Stimulated activated CD8-positive, alpha-beta memory T cell treated with anti-CD3 and anti-CD28 coated beads, Interleukin-2, amount 100 ng/mL, for 1 hour (primary cell): ENCODE measurements at places on chromosomes 7 and 10.

- DNase-seq: no peak
Observed at GRCh38 chr7:100957832-100958421, 8.6 kb downstream of the MUC3A start.

DNA sequence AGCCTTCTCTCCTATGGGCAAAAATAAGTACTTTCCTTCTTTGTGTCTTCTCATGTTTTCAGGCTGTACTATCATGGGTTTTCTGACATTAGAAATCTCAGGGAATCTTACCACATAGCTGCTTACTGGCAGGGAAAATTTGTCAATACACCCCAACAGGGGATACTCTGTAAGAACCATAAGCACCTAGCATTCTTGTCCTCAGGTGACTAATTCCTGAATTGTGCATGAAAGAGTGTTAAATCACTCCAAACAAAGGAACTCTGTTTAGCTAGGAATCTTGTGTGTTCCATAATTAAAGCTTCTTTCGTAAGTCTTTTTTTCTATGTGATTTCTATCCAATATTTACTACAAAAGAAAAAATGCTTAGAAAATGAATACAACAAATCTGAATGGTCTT is 206.7 kb upstream of the POT1 start:
- DNase-seq: no peak

- DNase-seq: no peak
Observed at GRCh38 chr10:108691126-108691525, 1232.2 kb downstream of the XPNPEP1 start.

DNA sequence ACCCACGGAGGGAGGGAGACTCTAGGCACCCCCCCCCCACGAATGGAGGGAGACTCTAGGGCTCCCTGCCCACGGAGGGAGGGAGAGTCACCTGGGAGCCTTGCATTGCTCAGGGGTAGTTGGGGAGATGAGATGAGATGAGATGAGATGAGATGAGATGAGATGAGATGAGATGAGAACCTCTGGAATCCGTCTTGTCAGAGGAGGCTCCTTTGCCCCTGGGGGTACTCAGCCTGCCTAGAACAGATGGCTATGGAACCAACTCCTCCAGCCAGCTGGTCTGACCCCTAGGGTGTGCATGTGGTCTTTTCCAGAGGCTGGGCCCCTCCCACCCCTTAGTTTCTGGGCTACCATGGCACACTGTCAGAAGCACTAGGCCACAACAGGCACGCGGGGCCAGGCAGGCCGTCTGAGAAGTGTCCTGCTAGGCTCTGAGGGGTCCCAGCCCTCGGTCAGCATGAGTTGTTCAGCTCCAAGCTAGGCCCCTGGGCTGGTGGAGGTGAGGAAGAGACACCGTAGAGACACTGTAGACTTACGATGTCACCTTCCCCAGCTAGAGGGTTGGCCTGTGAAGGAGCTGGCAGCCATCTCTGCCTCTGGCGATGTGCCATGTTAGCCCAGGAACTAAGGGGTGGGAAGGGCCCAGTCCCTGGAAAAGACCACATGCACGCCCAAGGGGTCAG is 8.8 kb downstream of the TSPAN15 start:
- no peak for DNase-seq

DNA sequence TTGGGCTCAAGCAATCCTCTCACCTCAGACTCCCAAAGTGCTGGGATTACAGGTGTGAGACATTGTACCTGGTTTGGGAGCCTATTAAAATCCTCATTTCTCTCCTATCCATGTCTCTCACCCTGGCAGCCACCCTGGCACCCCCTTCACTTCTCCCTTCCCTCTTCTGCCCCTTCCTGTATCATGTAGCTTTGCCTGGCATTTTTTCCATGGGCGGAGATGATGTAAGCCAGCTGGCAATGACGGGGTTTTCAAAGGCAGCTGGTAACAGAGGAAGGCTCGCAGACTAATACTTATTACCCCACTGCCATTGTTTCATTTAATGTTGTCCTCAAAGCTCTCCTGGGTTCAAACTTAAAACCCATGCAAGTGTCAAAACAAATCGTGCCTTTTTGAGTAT is 61.9 kb downstream of the RGS10 start:
- no peak for DNase-seq

DNA sequence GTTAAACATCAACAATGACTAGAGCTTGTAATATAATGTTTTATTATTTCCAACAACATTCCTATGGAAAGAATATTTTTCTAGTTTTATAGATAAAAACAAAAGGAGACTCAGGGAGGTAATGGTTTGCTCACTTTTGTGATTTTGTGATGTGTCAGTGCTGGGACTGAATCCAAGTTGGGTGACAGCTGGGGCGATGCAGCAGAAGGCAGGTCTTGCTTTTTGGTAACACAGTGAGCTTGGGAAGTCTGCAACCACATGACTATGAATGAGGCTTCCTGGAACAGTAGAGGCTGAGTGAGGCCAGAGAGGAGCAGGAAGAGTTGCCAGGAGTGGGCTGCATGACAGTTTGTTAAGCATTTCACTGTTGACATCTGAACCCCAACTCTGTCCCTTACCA is 4.9 kb upstream of the YKT6 start:
- no peak for DNase-seq

DNA sequence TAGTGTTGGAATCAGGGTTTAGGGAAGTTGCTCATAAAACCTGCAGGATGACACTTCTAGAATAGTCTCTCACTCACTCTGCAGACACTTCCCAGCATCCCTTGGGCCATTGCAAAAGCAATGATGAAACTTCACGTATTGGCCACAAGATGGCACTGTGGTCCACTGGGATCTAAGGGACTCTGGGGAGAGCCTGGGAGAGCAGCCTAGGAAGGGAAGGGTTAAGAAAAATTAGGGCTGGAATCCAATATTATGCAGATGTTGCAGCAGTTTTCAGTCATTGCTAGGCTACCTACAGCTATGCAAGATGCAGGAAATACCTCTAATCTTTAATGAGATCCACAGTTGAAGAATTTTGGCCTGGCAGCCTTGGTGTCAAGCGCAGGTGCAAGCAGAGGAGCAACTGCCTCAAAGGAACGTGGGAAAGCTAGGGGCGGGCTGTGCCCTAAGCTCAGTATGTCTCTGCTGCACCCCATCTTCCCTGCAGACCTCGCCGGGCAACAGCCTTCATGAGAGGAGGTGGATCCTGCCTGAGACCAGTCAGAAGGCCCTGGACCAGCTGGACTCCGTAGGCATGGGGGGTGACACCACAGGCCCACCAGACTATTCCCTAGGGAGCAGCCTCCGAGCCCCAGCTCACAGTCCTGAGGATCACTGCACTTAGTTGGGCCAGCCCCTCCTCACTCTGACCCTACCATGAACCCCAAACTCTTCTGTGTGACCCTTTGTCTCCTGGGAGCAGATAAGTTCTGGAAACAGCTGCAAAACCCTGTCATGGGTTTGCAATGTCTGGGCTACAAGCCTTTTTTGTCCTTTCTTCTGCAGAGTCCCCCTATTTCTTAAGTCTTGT is 127.9 kb upstream of the PRSS58 start:
- no peak for DNase-seq

- no peak for DNase-seq
Observed at GRCh38 chr10:22410846-22411245, 65.5 kb downstream of the SPAG6 start.

DNA sequence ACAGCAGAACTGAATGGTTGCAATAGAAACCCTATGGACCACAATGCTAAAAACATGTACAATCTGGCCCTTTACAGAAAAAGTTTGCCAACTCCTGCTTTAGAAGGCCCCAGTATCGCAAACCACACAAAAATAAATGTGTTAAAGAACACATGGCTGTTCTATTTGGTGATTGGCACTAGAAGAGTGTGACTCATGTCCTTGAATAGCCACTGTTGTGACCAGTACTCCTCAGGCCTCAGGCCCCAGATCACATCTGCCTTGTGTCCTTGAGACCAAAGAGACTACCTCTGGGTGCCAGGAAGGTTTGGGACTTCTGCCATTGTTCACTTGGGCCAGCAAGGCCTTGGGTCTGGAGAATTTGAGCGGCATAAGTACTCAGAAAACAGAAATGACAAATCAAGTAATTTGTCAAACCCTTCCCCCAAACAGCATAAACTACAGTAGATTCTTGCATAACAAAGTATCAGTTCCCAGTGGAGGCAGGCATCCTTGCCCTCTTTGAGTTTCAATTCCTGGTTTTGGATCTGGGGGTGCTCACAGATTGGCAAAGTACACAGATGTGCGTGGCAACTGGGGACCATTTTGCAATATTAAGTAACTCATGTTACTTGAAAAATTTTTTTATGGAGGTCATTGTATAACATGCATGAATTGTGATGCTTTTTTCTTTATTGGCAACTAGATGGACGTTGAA is 50.2 kb downstream of the MTURN start:
- DNase-seq: no peak

DNA sequence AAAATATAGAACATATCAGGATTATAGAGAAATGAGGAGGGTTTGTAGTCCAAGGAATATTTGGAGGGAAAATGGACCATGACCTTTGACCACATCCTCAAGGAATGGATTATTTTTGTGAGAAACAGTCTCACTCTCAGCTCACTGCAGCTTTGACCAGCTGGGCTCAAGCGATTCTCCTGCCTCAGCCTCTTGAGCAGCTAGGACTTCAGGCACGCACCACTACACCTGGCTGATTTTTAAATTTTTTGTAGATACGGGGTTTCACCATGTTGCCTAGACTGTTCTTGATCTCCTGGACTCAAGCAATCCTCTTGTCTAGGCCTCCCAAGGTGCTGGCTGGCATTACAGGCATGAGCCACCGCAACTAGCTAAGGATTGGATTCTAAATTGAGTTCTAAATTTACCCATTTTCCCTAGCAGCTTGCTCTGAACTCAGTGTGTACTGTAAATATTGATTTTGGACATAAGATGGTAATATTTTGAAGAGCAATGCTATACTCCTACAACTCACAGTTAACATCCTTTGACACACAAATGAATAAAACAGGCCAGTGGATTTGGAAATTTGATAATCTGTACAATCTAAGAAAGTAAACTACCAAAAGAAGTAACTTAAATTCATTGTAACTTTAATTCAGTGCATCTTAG is 73.8 kb downstream of the TET1 start:
- DNase-seq: no peak

- no peak for DNase-seq
Observed at GRCh38 chr7:25846722-25847121, 305.3 kb upstream of the NFE2L3 start.

DNA sequence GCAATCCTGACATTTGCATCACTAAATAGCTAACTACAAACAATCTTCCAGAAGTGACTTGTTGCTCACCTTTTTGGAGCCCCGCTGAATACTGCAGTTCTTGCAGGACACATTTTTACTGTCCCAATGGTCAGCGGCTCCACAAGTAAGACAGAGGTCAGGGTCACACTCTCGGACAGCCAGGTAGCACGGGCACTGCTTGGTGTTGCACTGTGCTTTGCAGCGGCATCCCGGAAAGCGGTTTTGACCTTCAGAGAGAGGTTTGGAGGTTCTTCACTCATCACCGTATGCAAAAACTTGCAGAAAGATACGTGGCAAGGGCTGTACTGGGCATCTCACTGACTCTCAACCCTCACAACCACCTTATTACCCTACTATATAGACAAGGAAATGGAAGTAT is 70.2 kb downstream of the EZH2 start:
- DNase-seq: no peak

DNA sequence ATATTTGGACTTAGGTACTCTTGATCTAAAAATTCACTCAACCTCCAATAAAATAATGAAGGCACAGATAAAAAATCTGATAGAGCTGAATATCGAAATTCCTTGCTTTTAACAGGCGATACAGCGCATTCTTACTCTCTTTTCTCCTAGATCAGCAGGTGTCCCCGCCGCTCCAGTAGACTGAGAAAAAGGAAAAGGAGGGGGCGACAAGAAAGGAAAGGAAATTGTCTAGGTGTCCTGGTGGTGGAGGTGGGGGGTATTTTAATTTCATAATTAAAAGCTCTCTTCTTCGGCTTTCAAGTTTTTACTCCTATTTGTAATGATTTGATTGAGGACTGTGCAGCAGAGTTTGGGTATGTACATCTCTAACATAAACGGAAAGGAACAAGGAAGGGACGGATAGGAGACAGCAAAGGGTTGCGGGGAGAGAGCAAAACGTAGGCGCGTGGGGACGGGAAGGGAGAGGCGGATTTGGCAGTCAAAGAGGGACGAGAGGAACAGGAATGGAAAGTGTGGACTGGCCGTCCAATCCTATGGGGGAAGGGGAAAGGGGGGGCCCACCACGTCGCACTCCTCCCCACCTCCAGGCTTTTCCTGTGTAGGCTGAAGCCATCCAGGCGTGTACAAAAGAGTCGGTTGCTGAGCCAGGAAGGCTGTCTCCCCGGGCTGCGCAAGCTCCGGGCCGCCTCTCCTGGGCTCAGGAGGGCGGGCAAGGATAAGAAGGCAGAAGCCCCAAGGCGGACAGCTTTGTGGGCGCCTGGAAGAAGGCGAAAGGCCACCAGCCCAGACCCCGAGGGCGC is 875 bp upstream of the HECTD2 start:
- DNase-seq: peak; percentile 5

GRCh38 chr10:100579261-100580090 is 43.7 kb downstream of the HIF1AN start:
- DNase-seq: no peak

DNA sequence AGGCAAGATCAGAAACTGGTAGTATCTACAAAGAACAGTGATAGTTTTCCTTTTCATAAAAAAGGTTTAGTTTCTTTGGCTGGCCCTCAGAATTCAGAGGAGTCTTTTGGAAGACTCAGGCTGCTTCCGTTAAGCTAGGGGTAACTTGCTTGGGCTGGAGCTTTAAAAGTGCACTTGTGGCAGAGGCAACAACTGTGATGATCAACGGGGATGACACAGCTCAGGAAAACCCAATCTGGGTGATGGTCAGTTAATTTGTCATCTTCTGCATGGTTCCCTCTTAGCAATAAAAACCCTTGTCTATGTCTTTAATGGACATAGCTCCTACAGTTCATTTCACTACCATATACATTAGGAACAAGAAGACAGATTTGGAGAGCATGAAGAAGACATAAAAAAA is 46.7 kb downstream of the SGMS1 start:
- no peak for DNase-seq

GRCh38 chr7:1998146-1998545 is 234.6 kb downstream of the MAD1L1 start:
- no peak for DNase-seq

DNA sequence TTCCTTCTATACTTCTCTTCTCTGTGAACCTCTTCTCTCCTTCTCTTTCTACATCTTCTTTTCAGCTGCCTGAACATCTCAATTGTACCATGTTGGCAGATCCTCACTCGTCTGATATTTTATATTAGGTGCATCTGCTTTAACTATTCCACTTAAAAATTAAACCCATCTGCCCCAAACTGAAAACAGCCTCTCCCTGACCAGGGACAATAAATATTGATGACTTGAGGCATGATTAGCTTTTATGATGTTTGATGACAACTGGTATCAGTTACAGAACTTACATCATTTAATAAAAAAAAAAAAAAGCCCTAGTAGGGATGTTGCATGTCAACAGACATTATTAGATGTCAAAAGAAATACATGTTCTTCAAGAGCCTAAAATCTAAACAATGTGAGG is 79.8 kb upstream of the HABP2 start:
- no peak for DNase-seq

DNA sequence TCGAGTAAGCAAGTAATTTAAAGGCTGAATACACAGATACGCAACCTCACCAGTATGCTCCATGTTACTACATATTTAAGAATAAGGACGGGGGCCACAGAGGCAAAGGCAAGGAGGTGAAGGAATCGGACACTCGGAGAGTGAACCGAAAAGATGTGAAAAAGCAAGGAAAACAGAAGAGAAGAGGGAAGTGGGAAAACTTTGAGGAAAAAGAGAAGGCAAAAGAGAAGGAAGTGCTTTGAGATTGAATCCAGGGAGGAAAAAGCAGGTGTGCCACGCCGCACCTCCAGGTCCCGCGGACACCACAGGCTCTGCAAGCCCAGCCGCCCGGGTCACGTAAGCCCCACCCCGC is 367 bp upstream of the AVL9 start:
- DNase-seq: no peak
